ENCODE measurements at places on chromosomes 6 and 20.

DNA sequence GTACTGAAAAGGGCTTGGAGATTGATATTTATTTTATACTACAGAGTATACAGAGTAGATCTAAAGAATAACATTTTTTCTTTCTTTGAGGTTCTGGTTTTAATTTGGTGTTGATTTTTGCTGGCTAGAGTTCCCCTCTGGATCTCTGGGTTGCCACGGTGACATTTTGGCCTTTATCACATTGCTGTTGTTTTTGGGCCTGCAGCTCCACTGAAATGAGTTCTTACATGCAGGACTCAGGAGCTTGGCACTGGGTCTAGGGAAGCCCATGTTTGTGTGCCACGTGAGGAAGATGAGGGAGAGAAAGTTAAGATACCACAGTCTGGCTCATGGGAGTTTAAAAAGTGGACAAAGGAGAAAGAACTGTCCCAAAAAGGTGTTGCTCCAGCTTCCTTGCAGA is 7.4 kb upstream of the TFAP2C start:
- DNase-seq, result no peak

- DNase-seq, result no peak
Observed at GRCh38 chr20:41361757-41362747, 4.6 kb downstream of the EMILIN3 start.

GRCh38 chr6:33203443-33204164 is 851 bp upstream of the HSD17B8 start:
- DNase-seq, result no peak

DNA sequence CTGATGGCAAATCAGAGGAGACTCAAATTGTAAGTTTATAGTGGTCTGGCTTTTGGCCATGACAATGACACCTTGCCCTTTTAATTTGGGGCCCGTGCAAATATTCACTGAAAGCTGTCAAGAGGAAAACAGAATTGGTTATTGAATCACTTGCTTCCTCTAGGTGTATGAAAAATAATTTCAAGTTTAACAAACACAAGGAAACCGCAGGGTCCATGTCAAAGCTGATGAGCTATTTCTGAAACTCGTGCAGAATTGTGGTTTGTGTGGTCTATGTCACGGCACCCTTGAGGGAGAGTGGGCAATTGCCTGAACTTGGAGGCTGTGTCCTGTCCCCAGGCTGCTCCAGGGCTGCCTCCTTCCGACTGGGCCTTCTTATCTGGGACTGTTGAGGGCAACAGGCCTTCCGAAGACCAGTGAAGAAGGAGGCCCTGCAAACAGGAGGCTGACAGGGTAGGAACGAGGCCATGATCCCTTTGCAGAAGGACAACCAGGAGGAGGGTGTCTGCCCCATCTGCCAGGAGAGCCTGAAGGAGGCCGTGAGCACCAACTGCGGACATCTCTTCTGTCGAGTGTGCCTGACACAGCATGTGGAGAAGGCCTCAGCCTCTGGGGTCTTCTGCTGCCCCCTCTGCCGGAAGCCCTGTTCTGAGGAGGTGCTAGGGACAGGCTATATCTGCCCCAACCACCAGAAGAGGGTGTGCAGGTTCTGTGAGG is 788 bp downstream of the TRIM40 start:
- no peak for DNase-seq

DNA sequence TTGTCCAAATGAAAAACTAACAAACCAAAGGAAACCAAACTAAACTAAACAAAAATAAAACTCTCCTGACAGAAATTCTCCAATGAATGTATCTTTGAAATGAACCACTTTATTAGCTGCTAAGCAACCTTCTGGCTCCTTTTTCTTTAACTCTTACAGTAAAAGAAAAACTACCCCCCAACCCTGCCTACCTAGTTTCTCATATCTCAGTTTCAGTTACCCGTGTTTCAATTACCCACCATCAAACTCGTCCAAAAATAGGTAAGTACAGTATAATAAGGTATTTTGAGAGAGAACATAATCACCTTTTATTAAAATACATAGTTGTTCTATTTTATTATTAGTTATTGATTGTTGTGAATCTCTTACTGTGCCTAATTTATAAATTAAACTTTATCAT is 177.4 kb upstream of the THEMIS start:
- no peak for DNase-seq

DNA sequence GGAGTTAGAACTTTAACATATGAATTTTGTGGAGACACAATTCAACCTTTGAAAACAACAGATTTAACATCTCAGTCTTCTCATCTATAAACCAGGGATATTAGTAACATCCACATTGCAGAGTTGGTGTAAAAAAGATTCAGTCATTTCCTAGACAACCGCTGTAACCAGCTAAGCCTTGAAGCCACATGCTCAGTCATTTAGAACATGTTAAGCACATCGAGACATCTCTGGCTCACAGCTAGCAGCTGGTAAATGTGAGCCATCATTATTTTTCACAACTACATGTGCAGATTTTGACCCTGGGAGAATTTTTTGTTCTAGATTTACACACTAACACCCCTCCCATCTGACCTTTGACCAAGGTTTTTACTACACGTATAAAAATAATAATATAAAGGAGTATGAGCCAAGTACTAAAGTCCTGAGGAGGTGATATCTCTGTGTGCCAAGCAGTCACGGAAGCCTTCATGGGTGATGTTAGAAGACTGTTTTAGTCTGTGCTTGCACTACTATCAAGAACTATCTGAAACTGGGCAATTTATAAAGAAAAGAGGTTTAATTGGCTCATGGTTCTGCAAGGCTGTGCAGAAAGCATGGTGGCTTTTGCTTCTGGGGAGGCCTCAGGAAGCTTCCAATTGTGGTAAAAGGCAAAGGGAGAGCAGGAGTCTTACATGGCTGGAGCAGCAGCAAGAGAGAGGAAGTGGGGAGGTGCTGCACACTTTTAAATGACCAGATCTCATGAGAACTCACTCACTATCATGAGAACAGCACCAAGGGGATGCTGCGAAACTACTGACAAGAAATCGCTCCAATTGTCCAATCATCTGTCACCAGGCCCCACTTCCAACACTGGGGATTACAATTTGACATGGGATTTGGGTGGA is 48.7 kb upstream of the IL20RA start:
- no peak for DNase-seq

DNA sequence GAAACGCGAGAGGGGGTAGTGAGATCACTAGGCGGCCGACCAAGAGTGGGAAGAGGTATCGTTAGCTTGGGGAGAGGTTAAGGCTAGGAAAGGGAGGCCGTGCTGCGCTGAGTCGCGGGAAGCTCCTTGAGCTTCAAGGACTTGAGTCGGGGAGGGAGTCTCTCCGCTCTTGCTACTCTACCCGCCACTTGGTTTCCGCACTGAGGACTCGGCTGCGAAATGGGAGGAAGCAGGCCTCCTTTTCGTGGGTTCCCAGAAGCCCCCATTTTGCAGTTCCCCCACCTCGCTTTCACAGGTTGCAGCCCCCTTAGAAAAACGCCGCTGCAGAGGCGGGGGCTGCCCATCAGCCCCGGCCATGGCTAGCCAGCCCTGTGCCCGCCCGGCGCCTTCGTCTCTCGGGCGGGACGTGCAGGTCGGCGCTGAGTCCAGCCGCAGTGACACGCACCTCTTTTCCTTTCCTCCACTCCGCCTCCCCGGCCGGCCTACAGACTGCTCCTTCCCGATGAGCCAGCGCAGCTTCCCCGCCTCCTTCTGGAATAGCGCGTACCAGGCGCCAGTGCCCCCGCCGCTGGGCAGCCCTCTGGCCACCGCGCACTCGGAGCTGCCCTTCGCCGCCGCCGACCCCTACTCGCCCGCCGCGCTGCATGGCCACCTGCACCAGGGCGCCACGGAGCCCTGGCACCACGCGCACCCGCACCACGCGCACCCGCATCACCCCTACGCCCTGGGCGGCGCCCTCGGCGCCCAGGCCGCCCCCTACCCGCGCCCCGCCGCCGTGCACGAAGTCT is 4.9 kb downstream of the VGLL2 start:
- no peak for DNase-seq

DNA sequence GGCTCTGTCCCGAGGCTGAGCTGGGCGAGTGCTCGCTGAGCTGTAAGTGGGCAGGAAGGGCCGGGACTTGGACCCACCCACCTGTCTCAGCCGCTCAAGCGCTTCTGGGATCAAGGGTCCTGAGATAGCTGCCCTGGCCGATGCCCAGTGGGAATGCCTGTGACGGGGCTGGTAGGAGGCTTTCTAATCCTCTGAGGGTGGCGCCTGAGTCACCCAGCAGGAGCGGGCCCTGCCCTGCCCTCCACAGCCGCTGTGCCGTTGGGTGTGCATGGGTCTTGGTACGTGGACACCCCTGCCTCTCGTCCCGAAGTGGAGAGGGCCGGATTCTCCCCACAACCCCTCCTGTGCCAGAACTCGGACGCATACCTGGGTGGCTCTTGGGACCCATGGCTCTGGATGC is 43.1 kb upstream of the GATA5 start:
- DNase-seq, result no peak

- DNase-seq, result no peak
Observed at GRCh38 chr20:63835021-63835858, 4.2 kb upstream of the ZBTB46 start.

GRCh38 chr6:29737707-29738630 is 14.7 kb downstream of the HLA-F start:
- no peak for DNase-seq

DNA sequence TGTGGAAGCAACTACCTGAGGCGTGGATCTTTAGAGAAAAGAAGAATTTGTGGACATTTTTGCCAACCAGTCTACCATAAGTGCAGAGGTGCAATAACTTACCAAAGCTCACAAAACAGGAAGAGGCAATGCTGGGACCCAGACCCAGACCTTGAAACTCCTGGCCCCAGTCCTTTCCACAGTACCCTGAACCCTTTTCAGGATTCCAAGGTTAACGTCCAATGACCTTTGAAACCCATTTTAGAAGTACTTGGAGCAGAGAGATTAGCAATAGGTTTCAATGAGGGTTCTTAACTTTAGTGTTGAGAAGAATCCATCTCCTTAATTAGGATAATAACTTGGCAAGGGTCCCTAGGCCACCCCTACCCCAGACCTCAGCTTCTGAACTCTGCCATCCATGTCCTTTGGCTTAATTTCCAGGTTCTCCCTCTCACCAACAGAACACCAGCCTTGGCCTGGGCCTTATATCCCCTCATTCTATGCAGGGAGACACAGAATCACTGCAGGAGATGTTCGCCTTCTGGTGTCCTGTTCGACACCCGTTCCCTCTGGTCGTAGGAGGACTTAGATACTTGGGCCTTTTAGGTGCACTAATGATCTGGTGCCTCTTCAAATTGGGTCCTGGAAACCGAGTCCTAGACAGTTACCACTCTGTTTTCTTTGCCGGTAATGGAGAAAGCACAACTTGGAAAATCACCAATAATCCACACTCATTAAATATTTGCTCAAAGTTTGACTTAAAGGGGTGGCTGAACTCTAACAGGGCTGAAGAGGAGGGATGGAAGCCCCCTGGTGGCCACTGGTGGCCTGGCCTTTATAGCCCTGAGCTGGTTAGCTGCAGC is 40.6 kb downstream of the ISM1 start:
- peak; percentile 28 for DNase-seq

DNA sequence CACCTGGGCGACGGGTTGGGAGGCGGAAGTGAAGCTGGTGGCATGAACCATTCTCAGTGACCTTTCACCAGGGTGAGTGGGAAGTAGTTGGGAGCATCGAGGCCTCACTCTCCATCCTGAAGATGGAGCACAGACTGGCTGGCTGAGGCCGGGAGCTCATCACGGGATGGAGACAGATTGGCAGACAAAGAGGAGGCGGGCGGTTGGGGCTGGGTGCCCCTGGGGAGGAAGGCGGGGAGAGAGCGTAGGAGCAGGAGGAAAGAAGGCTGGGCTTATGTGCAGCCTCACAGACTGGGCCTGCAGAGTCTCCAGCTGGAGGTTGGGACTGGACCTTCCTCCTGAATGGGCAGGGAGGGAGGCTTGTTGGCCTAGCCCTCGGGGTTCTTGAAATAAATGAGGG is 44.2 kb upstream of the SCRT2 start:
- DNase-seq, result no peak

All from stimulated activated CD8-positive, alpha-beta memory T cell treated with anti-CD3 and anti-CD28 coated beads, Interleukin-4, amount 100 ng/mL, for 1 hour (primary cell).